ENCODE measurements at places on chromosomes 5 and 9.

DNA sequence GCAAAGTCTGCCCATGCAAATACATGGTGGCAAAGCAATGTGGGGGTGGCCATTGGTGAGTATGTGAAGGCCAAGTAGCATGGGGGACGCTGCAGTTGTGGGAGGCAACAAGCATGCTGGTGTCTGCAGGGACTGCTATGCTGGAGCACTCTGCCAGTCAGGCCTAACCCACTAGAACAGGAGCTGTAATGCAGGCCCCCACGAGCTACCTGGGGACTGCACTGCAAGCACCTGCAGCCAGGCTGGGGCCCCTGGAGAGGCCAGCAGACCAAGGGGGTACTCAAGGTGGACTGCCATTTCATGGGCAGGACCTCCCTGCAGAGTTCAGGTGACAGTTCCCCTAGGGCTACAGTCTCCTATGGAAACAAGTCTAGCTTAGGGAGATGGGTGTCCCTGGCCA is 183.8 kb upstream of the PDE4D start:
- no peak for DNase-seq

GRCh38 chr5:142151436-142152383 is 43.1 kb downstream of the NDFIP1 start:
- peak; percentile 57 for DNase-seq

DNA sequence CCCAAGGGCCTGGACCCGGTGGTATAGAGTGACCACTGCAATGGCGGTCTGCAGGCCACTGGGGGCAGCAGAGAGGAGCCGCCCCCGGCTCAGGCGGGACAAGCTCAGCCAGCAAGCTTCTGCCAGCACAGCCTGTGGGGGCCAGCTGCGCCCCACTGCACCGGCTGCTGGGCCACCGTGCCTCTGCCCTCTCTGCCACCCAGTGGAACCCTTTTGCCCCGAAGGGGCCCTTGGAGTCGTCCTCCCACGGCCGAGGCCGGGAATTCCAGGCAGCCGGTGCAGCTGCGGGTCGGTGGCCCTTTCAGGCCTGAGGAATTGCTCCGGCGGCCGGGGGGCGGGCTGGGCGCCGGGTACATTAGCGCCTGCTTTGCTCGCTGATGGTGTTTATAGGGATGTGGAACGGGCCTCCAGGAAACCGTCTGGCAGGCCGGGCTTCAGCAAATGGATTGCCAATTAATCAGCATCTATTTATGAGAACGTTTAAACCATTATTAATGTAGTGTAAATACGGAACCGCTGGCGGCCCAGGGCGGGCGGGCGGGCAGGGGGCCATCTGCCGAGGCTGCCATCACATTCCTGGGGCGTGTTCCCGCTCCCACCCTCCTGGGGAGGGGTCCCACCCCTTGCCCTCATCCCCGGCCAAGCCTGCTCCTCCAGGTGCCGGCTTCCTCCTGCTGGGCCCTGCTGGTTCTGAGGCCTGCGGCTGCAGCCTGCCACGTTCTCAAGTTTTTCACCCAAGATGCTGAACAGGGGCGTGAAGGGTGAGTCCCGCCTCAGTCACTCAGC is 127.4 kb downstream of the BARX1 start:
- peak; percentile 4 for DNase-seq

DNA sequence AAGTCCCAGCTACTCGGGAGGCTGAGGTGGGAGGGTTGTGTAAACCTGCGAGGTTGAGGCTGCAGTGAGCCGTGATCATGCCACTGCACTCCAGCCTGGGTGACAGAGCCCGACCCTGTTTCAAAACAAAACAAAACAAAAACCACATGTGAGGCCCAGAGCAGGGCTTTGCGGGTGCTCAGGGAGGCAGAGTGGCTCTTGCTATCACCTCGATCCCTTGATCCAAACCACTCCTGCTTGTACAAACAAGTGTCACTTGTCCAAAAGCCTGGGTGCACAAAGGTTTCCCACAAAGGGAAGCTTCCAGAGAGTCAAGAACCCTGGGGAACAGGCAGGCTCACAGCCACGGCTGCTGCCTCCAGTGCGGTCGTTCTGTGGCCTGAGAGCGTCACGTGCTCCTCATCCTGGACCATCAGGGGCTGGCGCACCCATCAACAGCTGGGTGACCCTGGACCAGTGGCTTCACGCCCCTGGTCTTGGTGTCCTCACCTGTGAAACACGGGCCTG is 162.7 kb downstream of the C9orf50 start:
- no peak for DNase-seq

GRCh38 chr5:115472271-115473025 is 72.1 kb downstream of the FEM1C start:
- DNase-seq = no peak

DNA sequence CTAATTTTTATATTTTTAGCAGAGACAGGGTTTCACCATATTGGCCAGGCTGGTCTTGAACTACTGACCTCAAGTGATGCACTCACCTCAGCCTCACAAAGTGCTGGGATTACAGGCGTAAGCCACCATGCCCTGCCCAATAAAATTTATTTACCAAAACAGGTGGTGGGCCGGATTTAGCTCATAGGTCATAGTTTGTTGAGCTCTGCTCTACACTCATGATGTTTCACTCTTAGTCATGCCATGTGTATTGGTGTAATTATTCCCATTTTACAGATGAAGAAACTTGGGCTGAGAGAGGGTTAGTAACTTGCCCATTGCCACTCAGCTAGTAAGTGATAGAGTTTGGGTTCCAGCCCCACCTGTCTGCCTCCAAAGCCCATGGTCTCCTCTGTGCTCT is 93.1 kb upstream of the WWC1 start:
- no peak for DNase-seq

DNA sequence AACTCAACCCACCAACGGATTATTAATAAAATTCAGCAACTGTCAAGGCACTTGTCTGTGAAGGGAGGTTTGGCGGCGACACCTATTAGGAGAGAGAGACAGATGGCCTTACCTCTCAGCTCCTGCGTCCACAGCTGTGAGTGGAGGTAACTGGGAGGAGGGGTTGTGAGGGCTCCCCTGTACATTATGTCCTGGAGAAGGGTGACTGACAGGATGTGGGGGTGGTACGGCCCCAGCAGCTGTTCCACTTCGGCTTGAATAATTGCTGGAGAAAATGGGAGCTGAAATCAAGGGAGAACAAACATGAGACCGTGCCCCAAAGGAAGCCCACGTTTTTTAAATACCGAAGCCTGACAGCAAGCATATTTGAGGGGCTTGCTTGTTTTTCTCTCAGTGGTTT is 353.5 kb upstream of the RFX3 start:
- DNase-seq = no peak

- DNase-seq = no peak
These were observed 8.3 kb upstream of the PTBP3 start for GRCh38 chr9:112341730-112342129.

GRCh38 chr5:60727033-60727679 is 27.2 kb upstream of the DEPDC1B start:
- no peak for DNase-seq

- DNase-seq = no peak
These were observed 475 bp downstream of the WDR5 start for GRCh38 chr9:134136118-134136995.

- DNase-seq = no peak
These were observed 103.5 kb downstream of the ADAMTS19 start for GRCh38 chr5:129563585-129563984.

DNA sequence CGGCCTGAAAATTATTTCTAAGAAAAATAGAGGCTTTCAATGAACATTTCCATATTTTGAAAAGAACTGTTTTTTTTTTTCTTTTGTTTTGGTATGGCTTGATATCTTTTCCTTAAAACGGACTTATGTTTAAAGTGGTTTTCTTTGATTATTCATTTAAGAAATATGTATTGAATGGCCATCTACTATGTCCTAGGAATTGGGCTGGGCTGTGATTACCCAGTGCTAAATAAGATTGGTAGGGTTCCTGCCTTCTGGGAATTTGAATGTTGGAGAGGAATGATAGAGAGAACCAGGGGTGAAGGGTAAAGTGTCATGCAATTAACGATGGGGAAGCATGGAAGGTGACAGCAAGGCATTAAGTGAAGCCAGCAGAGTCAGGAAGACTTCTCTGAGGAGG is 33.2 kb downstream of the TNFSF8 start:
- DNase-seq = no peak

DNA sequence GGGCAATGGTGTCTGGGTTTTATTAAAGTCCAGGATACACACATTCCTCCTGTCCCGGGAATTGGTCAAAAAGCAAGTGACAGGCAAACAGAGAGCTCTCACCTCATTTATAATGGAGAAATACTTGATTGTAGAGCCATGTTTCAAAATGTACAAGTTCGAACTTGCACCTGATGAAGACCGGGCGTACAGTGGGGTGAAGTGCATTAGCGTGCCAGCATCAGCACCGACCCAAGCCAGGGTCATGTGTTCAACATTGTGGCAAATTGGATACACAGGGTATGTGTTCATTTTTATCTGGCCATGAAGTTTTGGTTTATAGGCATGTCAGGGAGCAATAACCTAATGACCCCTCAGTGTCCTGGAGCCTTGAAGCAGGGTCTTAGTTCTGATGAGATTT is 472.5 kb downstream of the IRX1 start:
- no peak for DNase-seq

GRCh38 chr9:13962006-13962405 is 351.9 kb downstream of the NFIB start:
- DNase-seq = no peak

DNA sequence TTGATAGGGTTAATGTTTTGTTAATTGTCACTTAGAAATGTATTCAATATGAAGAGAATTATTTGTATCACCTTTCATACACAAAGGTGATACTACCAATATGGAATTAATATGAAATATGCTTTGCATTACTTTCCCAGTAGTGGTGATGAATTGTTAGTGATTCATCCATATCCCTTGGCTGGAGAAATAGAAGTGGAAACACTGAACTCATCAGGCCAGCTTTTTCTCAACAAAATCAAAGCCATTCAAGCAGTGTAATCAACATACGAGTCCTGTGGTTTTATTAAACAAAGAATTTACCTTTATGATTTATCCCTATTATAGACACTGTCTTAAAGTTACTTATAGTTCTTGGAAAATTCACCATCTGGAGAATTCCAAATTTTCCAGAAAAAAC is 264.0 kb upstream of the MEF2C start:
- DNase-seq = peak; percentile 36

GRCh38 chr5:141343953-141344463 is 379 bp downstream of the PCDHGA3 start:
- DNase-seq = no peak

Measured in stromal cell of bone marrow (primary cell).